Fibroblast of villous mesenchyme (primary cell): ENCODE measurements at places on chromosomes 1 and 21.

DNA sequence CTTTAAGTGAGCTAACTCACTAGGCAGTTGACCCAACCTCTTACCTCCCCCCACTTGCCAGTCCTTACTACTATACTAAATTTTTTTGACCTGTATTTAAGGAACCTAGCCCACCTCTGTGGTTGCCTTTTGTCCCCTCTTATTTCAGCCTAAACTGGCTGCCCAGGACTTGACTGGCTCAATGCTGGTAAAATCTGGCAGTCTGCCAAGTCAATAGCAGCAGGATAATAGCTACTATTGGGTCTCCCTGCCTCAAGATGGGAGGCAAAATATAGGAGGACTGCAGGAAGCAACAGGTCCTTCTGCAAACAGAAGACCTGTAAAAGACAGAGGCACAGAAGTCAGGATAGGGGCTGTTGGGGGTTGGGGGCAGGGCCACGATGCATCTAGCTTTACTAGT is 144.2 kb upstream of the POGK start:
- no peak for DNase-seq

GRCh38 chr1:30507401-30508174 is 215.8 kb downstream of the MATN1 start:
- no peak for DNase-seq

GRCh38 chr1:200082329-200082728 is 54.8 kb downstream of the NR5A2 start:
- no peak for DNase-seq

DNA sequence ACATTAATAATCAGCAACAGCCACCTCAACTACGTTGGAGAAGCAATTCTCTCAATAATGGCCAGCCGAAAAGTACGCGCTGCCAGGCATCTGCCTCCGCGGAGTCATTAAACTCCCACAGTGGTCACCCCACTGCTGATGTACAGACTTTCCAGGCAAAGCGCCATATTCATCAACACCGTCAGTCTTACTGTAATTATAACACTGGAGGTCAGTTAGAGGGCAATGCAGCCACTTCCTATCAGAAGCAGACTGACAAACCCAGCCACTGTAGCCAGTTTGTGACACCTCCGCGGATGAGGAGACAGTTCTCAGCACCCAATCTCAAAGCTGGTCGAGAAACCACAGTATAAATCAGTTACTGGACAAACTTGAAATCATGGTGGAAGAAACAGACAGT is 93.9 kb downstream of the KIF1B start:
- no peak for DNase-seq

- no peak for DNase-seq
These were observed 71.7 kb downstream of the JAK1 start for GRCh38 chr1:64894438-64895196.

DNA sequence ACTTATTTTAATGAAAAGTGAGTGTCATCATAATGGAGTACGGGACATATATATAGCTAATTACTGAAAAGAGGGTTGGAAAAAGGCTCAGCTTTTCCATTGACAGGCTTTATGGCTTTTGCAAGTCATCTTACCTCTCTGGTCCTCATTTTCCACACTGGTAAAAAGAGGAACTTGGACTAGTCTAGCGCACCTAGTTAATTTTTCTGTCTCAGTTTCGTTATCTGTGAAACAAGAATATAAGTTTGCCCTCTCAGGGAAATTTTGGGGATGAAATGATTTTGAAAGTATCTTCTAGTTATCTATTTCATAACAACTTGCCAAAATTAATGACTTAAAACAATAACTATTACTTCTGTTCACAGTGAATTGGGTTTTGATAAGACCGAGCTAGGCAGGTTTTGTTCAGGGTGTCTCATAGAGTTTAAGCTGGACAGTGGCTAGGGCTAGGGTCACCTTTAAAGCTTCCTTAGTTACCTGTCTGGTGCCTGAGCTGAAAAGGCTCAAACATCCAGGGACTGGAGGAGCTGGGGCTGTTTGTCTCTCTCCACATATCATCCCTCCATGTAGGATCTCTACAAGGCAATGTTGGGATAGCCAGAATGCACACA is 91.7 kb downstream of the TYW3 start:
- no peak for DNase-seq

GRCh38 chr1:75616436-75617433 is 5.8 kb upstream of the SLC44A5 start:
- peak; percentile 15 for DNase-seq

DNA sequence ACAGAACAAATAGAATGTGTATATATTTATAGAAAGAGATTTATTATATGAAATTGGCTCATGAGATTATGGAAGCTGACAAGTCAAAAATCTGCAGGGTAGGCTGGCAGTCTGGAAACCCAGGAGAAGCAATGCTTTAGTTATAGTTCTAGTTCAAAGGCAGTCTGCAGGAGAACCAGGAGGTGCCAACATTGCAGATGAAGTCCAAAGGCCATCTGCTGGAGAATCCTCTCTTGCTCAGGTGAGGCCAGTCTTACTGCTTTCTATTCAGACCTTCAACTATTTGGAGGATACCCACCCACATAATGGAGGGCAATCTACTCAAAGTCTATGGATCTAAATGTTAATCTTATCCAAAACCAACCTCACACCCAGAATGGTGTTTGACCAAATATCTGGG is 75.9 kb upstream of the MRPS6 start:
- DNase-seq, result no peak

- no peak for DNase-seq
These were observed 111.2 kb downstream of the LIPI start for GRCh38 chr21:14099570-14099969.

- no peak for DNase-seq
These were observed 101.0 kb downstream of the DENND1B start for GRCh38 chr1:197674286-197674685.

- DNase-seq, result no peak
These were observed 19.6 kb downstream of the EDN2 start for GRCh38 chr1:41464885-41465284.

DNA sequence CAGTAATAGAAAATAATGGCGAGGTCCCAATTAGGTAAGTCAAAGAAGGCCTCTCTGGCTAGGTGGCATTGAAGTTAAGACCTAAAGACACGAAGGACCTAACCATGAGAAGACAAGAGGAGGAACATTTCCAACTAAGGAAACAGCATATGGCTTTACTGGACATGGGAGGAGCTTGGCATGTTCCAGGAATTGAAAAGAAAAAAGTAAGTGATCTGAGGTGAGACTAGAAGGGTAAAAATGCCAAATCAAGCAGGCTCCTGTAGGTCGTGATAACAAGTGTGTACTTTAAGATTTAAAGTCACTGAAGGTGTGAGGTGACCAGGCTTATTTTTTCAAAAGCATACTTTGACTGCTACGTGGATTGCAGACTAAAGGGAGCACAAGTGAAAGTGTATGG is 13.4 kb upstream of the CLCC1 start:
- no peak for DNase-seq

DNA sequence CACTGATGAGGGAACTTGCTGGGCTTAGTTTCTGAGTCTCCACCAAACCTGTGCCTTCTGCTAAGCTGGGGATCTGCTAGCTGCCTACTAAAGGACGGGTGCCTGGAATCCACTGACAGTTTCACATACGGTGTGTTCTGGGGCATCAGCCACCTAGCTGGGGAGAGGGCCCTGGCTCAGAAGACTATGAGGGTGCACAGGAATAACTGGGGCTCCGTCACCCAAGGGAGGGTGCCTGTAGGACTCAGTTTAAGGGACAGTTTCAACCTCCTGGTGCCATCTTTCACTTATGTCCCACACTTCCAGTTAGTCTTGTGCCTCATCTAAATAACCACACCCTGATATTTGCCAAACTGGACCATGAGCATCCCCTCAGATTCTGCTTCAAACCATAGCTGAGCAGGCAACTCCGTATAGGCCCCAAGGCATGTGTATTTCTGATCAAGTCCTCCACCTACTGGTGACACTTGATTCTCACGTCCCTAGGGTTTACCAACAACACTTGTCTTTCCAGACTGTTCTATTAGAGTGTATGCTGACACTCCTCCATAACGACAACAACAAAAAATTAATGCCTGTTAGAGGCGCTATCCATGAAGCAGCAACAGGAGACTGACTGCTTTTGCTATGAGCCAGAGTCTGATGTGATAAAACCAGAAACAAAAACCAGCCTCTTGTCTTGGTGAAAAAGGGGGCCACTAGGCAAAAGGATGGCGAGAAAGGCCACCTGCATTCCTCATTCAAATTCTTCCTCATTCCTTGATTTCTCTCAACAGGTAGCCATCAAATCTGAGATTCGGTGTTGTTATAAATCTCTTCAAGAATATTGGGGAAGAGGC is 55.0 kb upstream of the PAXBP1 start:
- peak; percentile 64 for DNase-seq

DNA sequence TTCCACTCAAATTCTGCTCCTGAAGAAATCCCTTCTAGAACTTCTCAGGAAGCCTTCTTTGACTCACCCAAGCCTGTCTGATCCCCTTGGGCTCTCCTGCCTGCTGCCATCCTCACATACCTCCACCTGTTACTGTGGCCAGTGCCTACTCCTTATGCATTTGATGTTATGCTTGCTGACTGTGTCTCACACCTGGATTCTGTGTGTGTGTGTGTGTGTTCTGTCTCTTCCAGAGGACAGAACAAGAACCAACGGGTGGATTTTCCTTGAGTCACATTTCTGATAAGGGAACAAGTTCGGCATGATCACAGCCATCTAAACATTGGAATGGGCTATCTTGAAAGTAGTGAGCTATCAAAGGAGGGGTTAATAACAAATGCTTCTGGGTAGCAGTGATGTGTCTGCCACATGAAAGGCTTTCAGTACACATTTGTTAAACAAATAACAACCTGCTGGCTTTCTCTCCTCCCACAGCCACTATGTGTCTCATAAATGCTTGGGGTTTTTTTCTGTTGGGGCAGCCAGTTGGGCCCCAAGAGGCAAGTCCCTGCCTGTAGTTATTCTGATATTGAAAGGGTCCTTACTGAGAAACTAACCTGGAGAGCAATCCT is 8.9 kb upstream of the GPR37L1 start:
- no peak for DNase-seq

GRCh38 chr1:2199042-2199810 is 4.7 kb upstream of the FAAP20 start:
- DNase-seq, result peak; percentile 96

DNA sequence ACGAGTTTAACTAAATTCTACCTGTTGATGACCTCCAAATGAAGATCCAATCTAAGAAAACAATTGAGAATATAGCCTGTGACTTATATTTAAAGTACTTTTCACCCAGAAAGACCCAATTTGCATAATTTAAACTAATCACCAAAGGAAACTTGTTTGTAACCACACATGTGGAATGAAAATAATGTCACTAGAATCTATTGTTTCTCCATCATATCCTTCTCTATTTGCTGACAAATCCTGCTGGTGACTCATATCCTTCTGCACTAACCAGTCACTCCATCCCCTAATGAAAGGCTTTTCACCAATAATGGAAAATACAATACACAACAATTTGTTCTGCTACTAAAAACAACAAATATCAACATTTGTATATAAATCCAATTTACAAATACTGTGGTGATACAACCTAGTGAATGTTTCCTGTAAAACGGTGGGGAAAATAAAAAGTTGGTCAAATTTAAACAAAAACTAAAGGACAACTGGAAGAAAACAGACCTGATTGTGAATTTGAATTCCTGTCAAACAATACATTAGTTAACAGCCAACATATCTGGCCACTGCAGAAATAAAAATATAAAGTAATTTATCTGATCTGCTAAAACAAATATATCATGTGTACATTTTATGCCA is 6.5 kb downstream of the PTP4A2 start:
- DNase-seq, result peak; percentile 51

- DNase-seq, result no peak
These were observed 131.2 kb downstream of the PIK3R3 start for GRCh38 chr1:46001081-46001785.

- DNase-seq, result no peak
These were observed 634.8 kb downstream of the KCNT2 start for GRCh38 chr1:195973311-195973904.

GRCh38 chr1:241968611-241969010 is 11.0 kb downstream of the BECN2 start:
- no peak for DNase-seq

DNA sequence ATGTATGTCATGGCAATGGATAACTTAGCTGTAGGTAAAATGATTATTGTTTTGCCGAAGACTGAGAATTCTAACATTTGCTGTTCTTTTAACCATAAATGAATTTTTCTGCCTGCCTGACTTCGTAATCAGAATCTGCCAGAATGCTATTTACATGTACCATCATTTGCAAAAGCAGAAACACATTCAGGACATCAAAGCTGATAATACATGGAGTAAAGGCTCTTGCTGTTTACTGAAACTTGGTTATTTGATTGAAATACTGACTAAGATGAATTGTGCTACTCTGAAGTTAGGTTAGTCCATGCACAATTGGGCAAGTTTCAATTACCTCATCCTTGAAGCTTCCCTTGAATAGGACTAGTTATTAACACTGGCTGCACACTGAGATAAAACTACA is 293.8 kb downstream of the PLA2G4A start:
- no peak for DNase-seq

GRCh38 chr1:223394242-223394641 is 1.0 kb downstream of the CCDC185 start:
- no peak for DNase-seq

DNA sequence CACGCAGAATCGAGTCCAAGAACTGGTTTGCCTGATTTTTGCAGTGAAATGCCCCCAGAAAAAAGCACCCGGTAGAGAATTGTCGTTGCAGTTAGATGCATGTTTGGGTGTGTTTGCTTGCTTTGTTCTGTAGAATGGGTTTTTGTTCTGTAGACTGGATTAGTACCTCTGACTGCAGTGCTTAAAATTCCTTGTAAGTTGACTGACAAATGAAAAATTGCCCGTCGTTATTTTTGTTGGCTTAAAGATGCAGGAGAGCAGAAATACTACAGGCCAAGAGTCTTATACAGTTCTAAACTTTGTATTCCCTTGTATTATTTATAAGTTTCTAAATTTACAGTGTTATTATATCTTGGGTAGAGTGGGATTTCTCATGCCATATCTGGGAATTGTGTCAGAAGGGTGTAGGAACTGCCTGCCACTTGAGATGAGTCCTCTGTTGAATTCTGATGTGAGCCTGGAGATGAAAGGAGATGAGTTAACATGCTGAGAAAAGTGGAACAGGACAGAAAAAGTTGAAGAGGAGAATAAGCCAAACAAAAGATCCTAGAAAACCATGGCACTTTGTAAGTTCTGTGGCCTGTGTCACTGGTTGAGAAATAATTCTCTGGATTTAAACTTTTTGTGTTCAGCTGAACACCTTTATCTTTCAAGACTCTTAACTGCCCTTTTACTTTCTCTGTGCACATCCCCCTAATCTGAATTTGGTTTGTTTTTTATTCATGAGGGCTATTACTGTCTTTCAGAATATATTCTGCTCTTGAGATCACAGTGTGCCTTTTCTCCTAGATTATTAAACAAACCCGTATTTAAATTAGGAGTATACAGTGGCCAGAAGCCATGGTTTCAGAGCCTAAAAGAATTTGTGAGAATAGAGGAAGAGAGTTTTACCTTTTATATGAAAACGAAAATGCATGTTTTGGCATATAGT is 1.4 kb downstream of the DESI2 start:
- peak; percentile 19 for DNase-seq

- peak; percentile 50 for DNase-seq
These were observed 246.1 kb upstream of the DUSP10 start for GRCh38 chr1:221987860-221988520.
